Pancreas (tissue), 10 donors: ENCODE measurements at places on chromosomes 4 and X. TPM values are rescaled to one million over a fixed set of nuclear protein-coding genes. Genes with fewer than 3 reads are reported as not detected.

GAGE12F gene
- total RNA-seq, result not detected

PPP1R2C gene
- total RNA-seq, result not detected

MAP9 gene
- total RNA-seq, result 6.5 TPM

USP26 gene
- total RNA-seq, result not detected

SLITRK2 gene
- 0.03 TPM for total RNA-seq

AFP gene
- total RNA-seq, result not detected

MAGEA3 gene
- total RNA-seq, result not detected

GC gene
- 21.7 TPM for total RNA-seq

CLDN22 gene
- total RNA-seq, result not detected

USP17L25 gene
- total RNA-seq, result not detected

FAT4 gene
- total RNA-seq, result 1.6 TPM

FAM241A gene
- total RNA-seq, result 0.61 TPM

DNA sequence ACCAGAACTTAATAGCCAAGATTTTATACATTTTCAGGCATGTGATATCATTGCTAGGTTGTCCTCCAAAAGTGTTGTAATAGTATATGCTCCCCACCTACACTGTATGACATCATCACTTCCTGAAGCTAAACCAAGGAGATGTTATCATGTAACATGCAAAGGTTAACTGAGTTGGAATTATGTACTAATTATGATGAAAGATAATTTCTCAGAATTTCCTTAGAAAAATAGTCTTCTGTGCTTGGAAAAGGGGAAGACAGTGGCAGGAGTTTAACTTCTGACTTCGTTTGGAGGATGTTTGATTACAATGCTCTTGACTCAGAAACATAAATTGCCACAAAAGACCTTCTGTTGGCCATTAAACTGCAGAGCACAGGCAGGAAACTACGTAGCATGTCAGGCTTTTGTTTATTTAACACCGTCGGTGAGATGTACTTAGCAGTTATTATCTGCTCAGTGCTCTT lies 83.6 kb upstream of the GUCY1A1 start:
- no peak for DNase-seq

DNA sequence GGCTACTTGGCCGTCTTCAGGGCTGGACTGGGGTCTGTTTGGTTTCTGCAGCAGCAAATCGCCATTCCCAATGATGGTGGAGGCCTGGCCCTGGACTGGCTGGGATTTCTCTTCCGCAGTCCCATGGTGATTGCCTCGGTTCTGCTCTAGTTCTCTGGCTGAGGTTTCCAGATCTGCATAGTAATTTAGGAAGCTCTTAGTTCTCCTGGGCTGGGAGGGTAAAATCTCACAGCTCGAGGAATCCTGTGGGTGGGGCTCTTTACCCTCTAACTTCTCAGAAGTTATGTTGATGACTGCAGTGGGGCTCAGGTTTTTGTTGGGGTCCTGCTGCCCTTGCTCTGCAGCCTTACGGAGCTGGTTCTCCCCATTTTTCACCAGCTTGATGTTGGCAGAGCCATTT lies 200.6 kb downstream of the APBB2 start:
- DNase-seq, result no peak

GRCh38 chrX:130330706-130331105 lies 9.0 kb upstream of the SLC25A14 start:
- DNase-seq, result peak; percentile 18

GRCh38 chr4:145670422-145670821 lies 9.5 kb upstream of the C4orf51 start:
- DNase-seq, result no peak

- DNase-seq, result no peak
Measured at GRCh38 chrX:130172127-130172845, 524 bp downstream of the RAB33A start.

- DNase-seq, result peak; percentile 60
Measured at GRCh38 chrX:108736509-108737479, at the start of gene IRS4. IRS4 (minus strand) TSS chrX:108736563.

DNA sequence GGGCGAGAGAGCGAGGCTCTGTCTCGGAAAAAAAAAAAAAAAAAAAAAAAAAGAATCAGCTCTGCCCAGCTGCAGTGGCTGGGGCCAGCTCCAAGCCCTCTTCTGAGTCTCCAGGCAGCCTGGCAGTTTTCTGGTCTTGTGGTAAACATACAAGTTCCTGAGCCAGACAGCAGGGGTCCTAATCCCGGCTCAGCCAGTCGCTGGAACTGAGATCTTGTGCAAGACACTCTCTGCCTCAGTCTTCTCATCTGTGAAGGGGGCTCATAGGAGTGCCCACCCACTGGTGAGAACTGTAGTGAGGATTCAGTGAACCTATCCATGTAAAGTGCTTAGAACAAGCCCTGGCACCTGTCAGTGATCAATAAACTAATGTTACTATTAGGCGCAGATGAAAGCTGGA lies 41.8 kb downstream of the C4orf50 start:
- DNase-seq, result no peak

DNA sequence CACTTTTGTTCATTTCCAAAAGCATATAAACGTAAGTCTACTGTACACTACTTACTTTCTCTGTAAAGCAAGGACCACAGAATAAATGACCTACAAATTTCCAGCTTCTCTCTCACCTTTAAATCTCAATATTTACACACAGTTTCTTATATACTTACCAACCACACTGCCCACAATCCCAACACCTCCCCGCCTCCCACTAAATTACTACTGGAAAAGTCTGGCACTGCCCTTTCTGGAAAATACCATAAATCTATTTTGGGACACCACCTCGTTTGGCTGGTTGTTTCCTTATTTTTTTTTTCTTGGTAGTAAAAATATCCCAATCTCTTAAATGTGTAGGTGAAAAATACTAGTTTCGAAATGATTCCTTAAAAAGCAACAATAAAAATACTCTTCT lies 19.6 kb downstream of the FAT1 start:
- DNase-seq, result no peak

- no peak for DNase-seq
Measured at GRCh38 chr4:24809376-24809775, 14.0 kb downstream of the SOD3 start.

DNA sequence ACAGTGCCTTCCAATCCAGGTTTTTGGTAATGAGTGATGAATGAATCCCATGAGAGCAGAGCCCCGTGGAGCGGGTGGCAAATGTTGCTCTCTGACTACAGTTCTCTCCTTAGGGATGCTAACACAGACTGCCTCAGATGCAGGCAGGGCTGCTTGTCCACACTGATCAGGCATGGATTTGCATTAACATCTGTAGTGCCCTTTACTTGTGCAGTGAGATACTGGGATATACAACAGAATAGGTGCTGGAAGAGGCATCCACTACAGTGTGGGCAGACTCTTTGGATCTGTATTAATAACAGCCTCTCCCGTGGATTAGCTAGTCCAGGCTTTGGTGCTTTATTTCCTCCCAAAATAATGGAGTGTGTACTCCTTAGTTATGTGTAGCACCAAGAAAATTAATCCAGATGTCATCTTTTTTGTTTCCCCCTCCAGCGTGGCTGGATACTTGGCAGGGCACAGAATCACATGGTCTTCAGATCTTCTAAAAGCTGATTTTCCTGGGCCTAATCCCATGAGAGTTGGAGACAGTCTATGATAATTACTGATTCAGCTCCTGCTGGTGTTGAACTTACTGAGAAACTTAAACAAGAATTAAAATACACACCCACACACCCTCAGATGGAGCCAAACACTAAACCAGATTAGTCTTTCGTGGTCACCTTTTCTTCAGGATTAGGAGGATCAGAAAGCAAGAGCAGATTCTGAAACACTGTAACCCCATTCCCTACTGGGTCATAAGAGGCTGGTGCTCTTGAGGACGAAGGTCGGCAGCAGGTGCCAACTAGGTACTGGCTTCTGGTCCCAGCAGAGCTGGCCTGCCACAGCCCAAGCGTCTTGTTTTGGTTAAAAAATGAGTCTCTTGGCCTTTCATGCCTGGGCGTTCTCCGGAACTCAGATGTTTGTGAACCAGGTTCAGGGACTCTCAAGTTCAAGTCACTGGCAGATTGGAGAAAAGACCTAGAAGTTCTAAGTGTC lies 23.1 kb upstream of the NAP1L5 start:
- no peak for DNase-seq

- no peak for DNase-seq
Measured at GRCh38 chrX:96540111-96540631, 144.5 kb upstream of the DIAPH2 start.

DNA sequence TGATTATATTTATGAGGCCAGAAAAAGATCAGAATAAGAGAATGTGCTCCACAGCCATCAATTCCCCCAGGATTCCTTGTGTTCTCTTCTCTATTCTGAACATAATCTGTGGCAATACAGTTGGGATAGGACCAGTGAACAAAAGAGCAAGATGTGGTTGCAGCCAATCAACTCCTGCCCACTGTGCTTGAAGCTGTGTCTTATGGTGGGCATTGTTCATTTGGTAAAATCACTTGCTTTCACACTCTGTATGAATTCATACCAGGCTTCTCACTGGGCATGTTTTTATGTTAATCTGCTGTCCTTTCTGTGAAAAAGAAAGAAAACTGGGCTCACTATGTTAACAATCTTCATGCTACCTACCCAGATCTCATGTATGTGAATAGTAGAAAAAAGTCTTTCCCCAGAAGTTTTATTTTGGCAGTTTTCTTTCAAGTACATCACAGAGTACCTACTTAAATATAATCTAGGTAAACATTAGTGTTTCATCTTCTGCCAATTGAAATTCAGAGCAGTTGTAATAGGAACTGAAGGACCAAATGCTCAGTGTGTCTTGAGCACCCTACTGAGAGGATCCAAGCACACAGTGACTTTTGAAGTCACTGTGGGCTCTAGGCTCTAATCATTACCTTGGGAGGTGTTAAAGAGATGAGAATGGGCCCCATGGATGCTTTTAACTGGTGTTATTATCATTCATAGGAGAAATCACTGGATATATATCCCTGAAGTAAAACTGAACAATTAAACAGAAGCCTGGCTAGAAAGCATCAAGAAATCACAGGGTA lies 429.2 kb upstream of the TRAM1L1 start:
- DNase-seq, result no peak

DNA sequence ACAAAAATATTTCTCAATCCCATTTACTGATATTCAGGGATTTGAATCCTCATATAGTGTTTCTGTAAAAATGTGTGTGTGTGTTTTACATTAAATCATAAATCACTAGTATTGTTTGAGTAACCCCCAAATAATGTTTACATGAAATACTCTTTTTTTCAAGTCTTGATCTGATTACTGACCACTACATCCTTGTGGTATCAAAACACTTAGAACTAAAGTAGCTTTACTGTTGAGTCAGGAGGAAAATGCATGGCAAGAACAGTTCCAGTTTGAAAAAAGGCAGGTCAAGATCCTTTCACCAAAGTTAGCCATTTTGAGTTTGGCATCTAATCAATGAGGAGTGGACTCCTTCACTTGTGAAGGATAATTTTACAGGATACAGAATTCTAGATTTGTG lies 3.6 kb upstream of the WDR19 start:
- no peak for DNase-seq
